Cortex of kidney (tissue), 1 donor: ENCODE measurements at places on chromosomes 7 and 10.
A peak's percentile ranks its signal among the peaks of the same experiment; 100 is the strongest.

DNA sequence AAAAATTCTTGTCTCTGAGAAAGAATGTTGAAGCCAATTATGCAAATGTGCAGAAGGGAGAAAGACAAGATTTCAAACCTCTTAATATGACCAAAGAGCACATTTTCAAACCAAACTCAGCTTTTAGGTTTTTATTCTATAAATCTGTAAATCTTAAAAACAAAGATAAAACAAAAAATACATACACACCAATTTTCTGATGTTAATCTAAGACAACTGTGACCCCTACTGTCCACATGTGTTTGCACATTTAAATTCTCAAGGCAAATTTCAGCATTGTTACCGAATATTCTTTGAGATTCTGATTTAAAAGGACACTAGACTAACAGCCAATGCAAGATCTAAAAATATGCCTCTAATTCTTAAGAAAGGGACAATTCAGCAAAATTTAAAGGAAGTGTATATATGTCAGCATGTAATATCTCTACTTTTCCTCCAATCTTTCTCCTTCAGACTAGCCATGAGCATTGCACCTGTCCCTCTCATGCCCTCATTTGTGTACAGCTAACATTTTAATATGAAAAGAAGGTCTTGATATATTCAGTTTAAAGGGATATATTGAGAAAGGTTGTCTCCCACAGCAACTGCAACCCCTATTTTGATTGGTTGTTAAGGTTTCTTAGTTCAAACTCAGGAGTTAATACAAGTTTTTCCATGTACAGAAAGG, 417.9 kb downstream of the IPMK start:
- no peak for DNase-seq

GRCh38 chr10:111137007-111137406, 60.2 kb downstream of the ADRA2A start:
- no peak for DNase-seq

- DNase-seq, result peak; percentile 17
Observed at GRCh38 chr7:108002726-108003598, at the start of gene LAMB1. Gene LAMB1, minus strand, starts transcription at chr7:108003161. Its CDS starts 276 bp downstream, at chr7:108002885.

DNA sequence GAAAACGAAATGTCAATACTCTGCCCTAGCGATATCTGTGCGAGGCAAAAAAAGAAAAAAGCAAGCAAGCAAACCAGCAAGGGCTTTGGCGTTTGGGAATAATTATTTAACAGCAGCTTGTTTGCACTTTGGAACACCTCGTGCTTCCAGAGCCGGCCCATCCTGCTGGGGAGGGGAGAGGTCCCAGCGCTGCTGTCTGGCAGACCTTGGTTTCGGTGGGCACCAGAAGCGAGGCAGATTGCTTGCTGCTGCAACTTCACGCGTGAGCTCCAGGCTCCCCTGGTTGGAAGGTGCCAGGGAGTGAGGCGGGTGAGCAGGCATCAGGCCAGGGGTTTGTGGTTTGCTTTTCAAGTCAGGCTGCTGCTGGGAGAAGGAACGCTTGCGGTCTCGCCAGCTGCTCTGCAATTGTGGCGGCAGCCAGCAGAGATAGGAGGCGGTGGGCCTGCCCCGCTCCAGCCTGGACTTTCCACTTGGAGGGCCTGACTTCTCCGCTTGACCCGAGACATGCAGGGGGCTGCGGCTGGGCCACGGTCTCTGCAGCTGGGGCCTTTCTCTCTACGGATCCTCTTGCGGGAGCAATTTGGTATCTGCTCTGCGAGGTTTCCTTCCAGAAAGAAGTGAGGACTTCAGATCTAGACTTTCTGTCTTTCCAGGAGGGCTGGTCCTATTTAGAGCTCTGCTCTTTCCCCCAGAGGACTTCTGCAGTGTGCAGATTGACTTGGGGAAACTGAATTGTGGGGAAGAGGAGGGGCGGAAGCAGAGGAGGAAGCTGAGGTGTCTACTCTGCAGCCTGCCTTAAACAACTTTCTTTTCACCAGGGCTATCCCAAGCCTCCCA, 131.4 kb downstream of the PRPF18 start:
- DNase-seq, result peak; percentile 20

DNA sequence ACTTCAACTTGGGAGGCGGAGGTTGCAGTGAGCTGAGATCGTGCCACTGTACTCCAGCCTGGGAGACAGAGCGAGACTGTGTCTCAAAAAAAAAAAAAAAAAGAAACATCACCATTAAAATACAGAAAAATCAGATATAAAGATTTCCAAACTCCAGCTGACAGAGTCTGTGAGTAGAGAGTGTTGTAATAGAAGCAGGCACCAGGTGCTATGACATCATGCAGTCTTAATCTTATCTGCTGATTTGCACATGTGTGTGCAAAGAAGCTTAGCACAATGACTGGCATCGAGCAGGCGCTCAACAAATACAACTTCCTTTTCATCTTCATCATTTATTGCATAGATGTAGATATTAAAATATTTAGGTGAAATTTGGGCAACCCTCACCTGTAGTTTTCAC, 92.2 kb downstream of the PRKCQ start:
- DNase-seq, result no peak

DNA sequence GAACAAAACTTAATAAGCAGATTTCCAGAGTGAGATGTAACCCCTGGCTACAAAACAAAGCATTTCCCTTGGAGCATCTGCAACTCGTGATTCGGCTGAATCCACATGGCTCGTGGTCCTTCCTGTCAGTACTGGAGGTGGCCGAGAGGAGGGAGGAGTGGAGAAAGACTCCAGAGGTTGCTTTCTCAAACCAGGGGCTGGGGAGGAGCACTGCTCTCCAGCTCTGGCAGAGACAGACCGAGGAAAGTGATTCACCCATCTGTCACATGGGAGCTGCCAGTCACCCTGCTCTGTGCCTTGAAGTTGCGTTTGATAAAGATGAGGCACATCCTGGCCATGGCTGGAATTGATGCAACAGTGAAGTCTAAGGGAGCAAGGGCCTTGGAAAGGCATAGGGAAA, 72.7 kb downstream of the COL13A1 start:
- DNase-seq, result no peak

DNA sequence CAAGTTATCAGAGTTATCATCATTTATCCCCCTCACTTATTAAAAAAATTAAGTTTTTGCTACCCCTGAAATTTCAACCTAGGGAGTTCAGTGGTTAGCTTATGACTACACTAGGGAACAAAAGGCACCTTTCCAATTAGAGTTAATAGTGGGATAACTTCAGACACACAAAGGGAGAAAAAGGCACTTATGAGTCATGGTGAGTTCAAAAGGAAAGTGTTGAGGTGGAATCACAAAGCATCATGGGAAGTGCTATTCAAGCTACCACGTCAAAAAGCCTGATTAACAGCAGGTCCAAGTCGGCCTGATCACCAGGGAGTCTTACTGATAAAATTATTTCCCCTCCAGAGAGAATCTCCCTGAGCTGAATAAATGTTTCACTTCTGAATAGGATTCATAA, 165.7 kb downstream of the C7orf25 start:
- DNase-seq, result no peak
